ENCODE measurements at places on chromosomes 5 and 9.

DNA sequence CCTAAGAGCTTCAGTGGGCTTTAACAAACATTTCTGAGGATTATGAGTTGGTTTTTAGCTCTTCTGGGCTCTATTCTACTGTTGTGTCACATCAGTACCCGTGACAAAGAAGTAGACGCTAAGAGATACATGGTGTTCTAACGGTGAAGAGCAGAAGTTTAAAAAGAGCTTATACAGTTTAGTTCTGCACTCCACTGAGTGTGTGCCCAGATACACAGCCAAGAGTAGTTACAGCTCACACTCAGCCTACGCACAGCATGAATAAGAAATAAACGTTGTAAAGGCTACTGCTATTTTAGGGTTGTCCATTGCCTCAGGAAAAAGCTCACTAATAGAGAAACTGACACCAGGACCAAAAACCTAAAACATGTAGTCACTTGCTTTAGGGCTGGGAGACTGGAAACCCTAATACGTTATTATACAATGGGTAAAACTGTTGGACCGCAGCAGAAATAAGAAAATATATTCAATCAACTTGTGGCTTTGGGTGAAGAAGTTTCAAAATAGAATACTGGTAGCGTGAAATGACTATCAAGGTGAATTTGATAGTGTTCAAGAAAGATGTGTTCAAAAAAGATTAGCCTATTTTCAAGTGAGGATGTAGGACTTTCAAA is 34.7 kb downstream of the PSIP1 start:
- no peak for DNase-seq

DNA sequence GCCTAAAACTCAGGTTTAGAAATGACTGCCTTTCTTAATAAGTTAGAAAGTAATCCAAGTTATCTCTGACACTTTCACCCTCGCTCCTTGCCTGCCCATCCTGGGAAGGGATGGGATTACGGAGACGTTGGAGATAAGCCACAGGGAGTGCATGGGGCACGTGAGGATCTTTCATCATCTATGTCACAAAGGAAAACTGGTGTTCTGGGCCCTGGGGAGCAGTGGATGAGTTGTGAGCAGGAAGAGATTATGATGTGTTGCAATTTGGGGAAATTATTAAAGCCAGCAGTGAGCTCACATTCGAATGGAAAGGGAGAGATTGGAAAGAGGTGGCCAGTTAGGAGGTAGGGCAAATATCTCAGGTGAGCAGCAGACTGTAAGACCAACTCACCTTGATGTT is 12.8 kb downstream of the AFAP1L1 start:
- DNase-seq, result peak; percentile 32

DNA sequence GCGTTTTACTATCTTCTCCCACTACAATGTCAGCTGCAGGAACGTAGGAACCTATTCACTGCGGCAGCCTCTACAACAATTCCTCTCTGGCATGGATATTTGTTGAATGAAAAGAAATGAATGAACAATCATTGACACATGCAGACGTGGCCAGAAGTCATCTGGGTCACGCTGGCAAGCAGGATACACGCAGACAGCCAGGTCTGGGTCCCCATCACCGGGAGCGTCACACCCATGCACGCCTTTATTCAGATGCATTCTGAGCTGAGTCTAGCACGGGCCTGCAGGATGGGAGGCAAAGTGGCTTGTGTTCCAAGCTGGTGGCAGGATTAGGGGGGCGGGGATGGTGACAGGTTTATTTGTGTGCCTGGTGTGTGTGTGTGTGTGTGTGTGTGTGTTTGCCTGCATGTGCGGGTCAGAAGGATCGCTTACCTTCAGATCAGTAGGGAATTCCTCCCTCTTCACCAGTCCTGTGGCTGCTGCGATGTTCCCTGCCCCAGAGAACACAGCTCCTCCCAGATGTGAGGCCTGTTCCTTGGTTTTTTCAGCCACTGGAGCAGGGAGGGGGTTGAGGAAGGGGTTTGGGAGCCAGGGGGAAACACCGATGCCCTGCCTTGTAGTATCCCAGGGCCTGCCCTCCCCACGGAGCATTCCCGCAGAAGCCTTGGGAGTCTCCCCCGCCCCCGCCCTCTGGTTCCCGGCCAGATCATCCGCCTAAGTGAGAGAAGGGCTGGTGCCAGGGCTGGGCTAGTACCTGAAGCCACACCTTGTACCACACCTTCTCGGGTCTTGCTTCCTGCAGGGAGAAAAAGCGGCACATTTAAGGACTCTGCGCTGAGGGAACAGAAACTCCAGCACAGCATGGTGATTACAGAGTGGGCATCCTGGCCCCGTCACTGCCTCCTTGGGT is 4.1 kb downstream of the SNCB start:
- peak; percentile 52 for DNase-seq

DNA sequence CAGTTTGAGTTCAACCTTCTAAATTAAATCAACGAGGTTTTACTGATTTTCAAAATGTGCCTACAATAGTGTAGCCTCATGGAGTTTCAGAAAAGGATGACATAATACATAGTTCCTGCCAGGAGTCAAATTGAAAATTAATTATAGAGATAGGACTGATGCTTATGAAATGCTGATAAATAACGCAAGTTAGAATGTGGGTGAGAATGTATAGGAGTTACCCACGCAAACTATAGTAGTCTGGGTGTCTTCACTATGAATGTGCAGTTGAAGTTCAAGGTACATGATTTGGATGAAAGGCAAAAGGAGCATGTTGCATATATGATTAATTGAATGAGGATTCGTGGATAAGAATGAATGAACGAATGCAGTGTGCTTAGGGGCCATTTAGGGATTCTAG is 95.7 kb downstream of the SV2C start:
- no peak for DNase-seq

DNA sequence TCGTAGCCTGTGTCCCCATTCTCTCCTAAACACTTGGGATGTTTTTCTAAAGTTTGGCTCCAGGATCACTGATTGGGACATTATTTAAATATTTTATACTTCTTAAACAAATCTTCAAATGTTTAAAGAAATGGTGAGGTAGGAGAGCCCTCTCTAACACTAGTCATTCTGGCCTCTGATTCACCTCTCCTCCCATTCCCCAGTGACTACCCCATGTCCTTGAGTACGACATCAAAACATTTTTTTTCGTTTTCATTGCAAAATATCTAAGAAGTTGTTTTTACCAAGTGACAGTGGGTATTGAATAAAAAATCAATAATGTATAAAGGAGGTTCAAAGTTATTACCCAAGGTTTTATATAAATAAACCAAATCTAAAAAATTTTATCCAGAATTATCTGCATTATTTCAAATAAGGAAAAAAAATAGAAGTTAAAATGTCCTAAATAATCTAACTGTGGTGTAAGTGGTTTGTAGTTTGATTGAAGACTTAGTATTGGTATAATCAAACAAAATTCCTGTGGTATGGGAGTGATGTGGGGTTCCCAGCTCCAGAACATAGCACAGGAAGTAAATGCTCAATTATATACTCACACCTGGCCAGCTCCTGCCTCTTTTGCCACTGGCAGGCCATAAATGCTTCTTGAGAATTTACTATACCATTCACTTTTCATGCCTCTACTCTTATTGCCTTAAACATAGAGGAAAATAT is 51.1 kb downstream of the MAST4 start:
- DNase-seq, result no peak

- DNase-seq, result no peak
Observed at GRCh38 chr9:83061036-83061435, 1.9 kb downstream of the RASEF start.

DNA sequence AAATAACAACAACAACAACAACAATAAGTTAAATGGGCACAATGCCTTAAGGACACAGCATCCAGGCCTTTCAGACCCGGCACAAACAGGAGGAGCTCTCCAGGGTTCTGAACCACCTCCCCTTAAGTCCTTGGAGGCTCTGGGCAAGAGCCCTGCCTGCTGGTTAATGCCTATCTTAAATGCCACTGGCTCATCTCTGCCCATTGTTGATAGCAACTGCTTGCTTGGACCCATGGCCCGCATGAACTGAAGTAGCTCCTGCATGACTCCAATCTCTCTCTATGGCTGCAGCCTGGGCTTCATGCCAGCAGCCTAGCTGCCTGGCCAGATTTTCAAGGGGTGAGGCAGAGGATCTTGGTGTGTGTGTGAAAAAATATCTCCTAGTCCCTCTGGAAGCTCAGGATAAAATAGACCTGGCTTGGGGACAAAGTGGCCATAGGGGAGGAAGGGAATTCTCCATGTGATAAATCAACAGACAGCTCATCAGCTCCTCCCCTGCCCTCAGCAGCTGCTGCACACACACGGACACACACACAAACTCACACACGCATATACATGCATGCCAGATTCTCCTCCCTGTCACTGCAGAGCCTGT is 27.4 kb downstream of the FAM219A start:
- DNase-seq, result no peak

GRCh38 chr5:149452665-149453617 is 73.8 kb upstream of the IL17B start:
- DNase-seq, result no peak

GRCh38 chr5:111783537-111783936 is 26.5 kb upstream of the NREP start:
- no peak for DNase-seq

DNA sequence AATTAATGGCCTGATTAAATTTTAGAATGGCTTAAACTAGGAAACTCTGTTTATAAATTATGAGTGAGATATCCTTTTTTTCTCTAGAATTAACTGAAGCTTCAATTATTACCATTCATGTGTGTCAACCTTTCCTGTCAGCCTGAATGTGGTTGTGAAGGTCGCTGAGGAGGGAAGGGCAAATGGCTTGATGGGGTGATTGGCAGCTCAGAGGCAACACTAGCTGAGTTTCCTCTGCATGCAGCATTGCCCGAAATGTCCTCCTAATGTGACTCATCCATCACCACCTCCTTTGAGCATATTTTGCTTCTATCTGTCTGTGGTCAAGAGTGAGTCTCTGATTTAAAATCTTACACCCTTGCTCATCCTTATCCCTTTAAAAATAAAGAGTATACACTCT is 281.9 kb downstream of the TENT4A start:
- no peak for DNase-seq

DNA sequence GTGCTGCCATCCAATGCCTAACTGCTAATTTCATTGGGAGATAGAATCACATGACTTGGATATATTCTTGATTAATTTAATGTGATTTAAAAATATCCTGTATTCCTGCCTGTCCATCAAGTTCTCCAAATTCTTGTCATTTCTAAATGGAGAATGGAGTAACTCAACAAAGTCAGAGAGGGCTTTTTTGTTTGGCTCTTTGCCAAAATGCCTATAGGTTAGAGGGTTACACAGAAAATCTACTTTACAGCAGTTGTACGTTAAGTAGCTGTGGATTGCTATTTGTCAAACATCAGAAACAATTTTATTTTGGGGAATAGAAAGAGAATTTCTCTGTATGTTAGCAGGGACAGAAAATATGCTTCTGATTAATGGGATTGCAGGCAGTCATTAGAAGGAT is 5.9 kb downstream of the PIK3R1 start:
- DNase-seq, result no peak

GRCh38 chr9:131982671-131983239 is 96.9 kb downstream of the MED27 start:
- DNase-seq, result no peak
